ENCODE measurements at places on chromosomes 2 and 18. TPM values are rescaled to one million over a fixed set of nuclear protein-coding genes. Genes with fewer than 3 reads are reported as not detected.

- no peak for DNase-seq
These were observed 14.9 kb upstream of the SLC39A10 start for GRCh38 chr2:195642027-195642678.

GRCh38 chr18:5874336-5874735, 21.0 kb downstream of the TMEM200C start:
- DNase-seq: no peak

- peak; percentile 54 for DNase-seq
These were observed 110.3 kb upstream of the PKDCC start for GRCh38 chr2:41937464-41937906.

- no peak for DNase-seq
These were observed 125.5 kb downstream of the ATAD2B start for GRCh38 chr2:23801396-23801795.

GRCh38 chr2:1752751-1753150, 8.4 kb upstream of the PXDN start:
- DNase-seq: no peak

DNA sequence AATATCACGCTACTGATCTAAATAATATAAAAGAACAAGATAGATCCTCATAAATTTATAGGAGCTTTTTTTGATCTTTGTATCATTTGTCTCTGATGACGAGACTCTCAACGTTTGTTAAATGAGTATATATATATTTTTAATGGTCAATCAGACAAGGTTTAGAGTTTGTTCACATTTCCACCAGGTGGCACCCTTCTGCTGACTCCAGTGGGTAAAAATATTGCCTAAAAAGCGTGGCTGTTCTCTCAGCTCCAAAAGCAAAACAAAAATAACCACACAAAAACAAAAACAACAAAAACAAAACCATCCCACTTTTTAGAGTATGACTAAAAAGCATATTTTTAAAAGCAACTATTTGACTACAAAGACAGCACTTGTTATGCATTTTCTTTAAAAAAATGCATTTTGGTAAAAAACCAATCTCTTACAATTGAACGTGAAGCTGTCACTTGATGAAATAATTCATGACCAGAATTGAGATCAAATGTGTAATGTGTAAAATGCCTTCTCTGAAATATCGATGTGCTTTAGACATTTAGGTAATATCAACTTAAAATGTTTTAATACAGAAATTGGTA, 723.2 kb downstream of the DPP10 start:
- DNase-seq: no peak

GRCh38 chr2:241904791-241905710, 35.5 kb downstream of the RTP5 start:
- DNase-seq: no peak

- DNase-seq: no peak
These were observed 20.0 kb upstream of the CRIM1 start for GRCh38 chr2:36335597-36335996.

- DNase-seq: peak; percentile 32
These were observed 347.5 kb downstream of the METTL4 start for GRCh38 chr18:2223849-2224248.

DNA sequence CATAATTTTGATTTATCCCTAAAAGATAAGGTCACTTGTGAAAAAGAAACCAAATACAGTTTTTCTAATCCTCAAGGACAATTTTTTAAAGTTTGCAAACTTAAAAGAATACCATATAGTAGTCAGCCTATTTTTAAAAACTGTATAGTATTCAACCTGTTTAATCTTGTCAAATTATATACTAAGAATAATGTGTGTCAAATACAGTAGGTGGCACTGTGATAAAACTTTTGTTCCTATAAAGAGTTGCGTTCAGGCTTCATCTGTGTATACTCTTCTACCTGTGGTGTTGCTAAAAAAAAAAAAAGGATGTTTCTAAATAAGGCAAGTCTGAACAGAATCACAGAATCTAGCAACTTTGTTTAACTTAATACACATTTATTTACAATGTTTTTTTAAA, 68.6 kb downstream of the CCDC138 start:
- no peak for DNase-seq

- DNase-seq: no peak
These were observed 27.6 kb upstream of the IL1R1 start for GRCh38 chr2:102114851-102115497.

GRCh38 chr2:233061591-233062450, 1.7 kb downstream of the INPP5D start:
- DNase-seq: no peak

GRCh38 chr2:219737270-219737691, 109.9 kb downstream of the SLC4A3 start:
- DNase-seq: peak; percentile 24

TMEM131 gene
- 36.6 TPM for total RNA-seq

CYP27A1 gene
- 0.98 TPM for total RNA-seq

BOK gene
- 13.8 TPM for total RNA-seq

PCGF1 gene
- total RNA-seq: 32.3 TPM

Data from glutamatergic neuron (in vitro differentiated cells).